ENCODE measurements at places on chromosomes 3 and 15.

- DNase-seq, result no peak
Observed at GRCh38 chr3:122186372-122186771, 2.9 kb downstream of the CASR start.

- no peak for DNase-seq
Observed at GRCh38 chr3:190326361-190326760, 4.1 kb upstream of the CLDN1 start.

DNA sequence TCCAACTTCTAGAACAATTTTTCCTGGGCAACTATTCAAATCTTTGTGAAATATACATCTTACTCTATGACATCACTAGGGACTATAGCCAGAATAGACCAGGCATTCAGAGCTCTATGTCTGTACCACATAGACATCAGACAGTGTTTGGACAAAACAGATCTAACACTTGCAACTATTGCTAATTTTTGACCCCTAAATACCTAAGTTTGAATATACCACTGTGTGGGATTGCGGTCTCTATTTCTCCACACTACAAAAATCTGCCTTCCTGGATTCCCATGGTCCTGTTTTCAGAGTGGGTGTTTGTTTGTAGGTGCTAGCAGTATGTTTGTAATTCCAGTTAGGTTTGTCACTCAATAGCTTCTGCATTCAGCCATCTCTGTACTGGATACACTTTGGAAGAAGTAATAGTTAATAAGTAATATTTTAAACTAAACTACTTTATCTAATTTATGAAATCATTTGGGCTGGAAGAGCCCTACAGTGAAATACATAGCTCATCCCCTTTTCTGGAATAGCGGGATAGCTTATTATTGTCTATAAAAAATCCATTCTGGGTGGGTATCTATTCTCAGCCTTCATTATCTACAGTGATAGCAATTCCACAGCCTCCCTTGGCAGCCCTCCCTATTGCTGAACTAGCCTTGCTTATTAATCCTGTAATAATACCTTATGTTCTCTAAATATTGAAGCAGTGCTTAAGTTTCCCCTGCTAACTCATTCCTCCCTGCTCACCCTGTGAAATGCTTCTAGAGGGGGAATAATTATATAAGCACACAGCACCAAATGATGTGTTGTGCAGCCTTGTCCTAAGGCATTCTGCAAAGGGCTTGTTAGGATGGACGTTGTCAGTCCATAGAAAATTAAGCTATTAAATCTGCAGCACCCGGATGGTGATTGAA is 49.4 kb downstream of the RBMS3 start:
- no peak for DNase-seq

DNA sequence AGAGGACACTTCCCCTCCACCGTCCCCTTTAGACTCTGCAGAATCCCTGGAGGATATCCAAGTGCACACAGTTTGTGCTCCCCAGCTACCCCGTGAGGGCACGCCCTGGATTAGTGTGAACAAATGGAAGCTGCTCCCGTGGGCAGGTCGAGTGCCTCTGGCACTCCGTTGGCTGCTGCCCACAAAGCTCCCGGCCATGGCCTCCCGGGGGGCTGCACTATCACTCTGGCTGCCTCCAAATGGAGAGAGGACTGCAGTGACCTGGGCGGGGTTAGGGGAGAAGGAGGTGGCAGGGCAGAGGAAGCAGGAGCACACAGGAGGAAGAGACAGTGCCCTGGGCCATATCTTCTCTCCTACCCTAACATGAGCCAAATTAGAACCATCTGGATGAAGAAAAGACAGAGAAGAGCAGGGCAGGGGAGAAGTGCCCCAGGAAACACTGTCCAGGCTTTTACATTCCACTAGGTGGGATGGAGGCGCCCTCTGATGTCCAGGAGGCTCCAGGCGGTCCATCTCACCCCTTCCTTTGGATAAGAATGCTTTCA is 29.4 kb upstream of the ACAD9 start:
- no peak for DNase-seq

GRCh38 chr15:50083424-50084025 is 35.5 kb downstream of the ATP8B4 start:
- DNase-seq, result no peak

- no peak for DNase-seq
Observed at GRCh38 chr3:43735618-43736017, 44.9 kb downstream of the ABHD5 start.

- no peak for DNase-seq
Observed at GRCh38 chr3:58000306-58001085, 7.7 kb upstream of the FLNB start.

- no peak for DNase-seq
Observed at GRCh38 chr3:135238236-135238830, 443.3 kb downstream of the EPHB1 start.

Measured in AG04449 (cell line).